SW 1271 (cell line): ENCODE measurements at places on chromosomes 7 and 10.

GRCh38 chr7:46432708-46433107 is 511.6 kb upstream of the IGFBP3 start:
- no peak for DNase-seq

GRCh38 chr10:46541017-46541661 is 15.3 kb downstream of the GPRIN2 start:
- no peak for DNase-seq

DNA sequence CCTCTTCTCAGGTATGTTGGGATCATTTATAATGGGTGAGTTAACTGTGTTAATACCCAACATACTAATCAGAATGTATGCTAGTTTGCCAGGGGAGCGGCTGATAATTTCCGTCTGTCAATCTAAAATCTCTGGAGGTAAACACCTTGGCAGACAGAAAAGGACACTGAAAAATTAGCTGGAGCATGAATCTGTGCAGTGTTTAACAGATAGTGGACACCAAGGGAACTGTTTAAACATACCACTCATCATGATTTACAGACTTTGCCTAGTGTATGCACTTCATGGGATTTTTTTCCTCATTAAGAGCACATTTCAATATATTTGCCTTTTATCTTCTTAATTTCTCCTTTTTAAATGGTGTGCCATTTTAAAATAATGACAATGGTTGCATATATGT is 68.2 kb downstream of the SLC13A1 start:
- DNase-seq: no peak

DNA sequence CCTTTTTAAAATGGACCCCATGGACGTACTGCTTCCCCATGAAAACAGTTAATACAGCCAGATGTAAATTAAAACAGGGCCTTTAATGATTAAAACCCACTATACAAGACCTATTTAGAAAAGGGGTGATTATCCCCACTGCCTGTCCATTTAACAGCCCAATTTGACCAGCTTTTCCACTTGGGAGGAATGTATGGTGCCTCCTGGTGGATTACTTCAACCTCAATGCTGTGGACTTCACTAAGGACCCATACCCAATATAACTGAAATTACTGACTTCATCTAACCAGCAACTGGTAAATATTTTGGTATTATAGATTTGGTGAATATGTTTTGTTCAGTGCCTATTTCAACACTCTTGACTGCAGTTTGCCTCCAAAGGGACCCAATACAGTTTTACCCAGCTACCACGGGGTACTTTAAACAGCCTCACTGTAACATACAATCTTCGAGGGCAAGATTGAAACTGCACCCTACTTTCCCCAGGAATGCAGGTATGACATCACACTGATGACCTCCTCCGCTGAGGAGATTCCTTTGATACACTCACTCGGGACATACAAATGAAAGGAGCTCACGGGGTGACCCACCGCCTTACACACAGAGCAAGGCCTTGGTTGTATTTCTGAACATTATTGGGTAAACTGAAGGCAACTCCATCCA is 192.8 kb downstream of the DNAJC1 start:
- DNase-seq: no peak

DNA sequence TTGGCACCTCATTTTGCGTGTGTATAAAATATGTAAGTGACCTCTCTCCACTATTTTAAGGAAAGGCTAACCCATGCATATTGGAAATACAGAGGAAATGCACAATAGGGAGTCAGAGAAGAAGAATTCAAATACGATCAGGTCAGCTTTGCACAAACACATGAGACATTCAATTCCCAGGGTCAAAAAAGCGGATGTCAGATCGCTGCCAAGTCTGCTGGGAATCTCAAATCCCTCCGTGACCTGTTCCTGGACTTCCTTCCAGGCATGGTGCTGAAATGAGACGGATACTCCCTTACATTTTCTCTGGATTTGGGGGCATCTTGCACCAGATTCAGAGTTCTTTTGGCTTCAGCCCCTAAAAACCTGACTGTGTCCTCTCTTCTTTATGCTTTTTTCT is 91.9 kb upstream of the PRKCQ start:
- DNase-seq: no peak

DNA sequence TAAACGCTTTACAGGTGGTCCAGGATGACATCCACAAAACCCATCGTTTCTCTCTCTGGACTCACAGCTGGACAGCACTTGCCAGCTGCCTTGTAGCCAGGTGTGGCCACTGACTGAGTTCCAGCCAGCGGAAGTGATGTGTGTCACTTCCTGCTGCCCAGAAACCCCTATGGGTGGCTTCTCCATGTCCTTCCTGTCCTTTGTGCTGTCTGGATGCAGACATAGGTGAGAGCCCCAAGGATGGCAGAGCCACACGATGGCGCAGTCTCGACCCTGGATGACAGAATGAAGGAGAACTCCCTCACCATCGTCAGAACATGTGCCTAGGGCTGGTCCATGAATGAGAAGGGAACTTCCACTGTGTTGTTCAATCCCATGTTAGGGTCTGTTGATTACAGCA is 22.1 kb downstream of the NMT2 start:
- DNase-seq: no peak

- DNase-seq: no peak
Measured at GRCh38 chr10:92384741-92385140, 93.8 kb downstream of the MARCHF5 start.

- no peak for DNase-seq
Measured at GRCh38 chr7:88146616-88147015, 73.2 kb downstream of the SRI start.

- DNase-seq: no peak
Measured at GRCh38 chr10:32155075-32155516, 98.9 kb upstream of the KIF5B start.

DNA sequence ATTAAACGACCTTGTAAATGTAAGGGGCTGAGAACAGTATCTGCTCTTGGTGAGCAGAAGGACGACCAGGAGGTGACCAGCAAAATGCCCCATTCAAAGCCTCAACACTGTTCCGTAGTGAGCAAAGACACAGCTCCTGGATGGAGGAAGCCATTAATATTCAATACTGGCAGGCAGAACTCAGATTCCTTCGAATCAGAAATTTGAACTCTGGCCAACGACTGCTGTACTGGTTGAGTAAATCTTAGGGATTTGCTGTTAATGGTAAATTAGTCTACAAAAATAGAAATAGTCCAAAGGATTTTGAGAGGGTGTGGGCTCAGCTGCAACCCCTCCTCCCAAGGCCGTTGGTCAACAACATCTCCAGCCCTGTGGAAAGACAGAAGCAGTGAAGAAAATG is 130.5 kb upstream of the PFKP start:
- no peak for DNase-seq

GRCh38 chr7:1520539-1521234 is 9.8 kb upstream of the MAFK start:
- peak; percentile 82 for DNase-seq

GRCh38 chr7:69625798-69626197 is 27.5 kb downstream of the AUTS2 start:
- DNase-seq: no peak

- DNase-seq: no peak
Measured at GRCh38 chr10:76291175-76291574, 859.8 kb downstream of the LRMDA start.

- DNase-seq: no peak
Measured at GRCh38 chr10:85578860-85579259, 787.7 kb downstream of the GRID1 start.

- DNase-seq: no peak
Measured at GRCh38 chr7:94410413-94411187, 15.9 kb downstream of the COL1A2 start.

DNA sequence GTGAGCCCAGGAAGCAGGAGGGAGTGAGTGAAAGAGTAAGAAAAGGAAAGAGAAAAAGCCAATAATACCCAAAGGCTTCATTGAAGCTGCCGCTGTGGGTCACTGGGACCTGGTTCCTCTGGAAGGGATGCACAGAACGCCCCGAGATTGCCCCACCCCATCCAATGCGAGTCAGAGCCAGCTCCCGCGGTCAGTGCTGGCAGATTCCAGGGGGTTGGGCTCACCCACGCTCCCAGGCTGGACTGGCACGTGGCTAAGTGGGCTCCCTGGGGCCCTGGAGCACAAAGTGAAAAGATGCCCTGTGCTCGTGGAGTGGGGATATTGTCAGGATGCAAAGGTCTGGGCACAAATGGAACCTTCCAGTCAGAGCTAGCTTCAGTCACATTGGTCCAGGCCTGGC is 117.0 kb downstream of the OAT start:
- DNase-seq: no peak

DNA sequence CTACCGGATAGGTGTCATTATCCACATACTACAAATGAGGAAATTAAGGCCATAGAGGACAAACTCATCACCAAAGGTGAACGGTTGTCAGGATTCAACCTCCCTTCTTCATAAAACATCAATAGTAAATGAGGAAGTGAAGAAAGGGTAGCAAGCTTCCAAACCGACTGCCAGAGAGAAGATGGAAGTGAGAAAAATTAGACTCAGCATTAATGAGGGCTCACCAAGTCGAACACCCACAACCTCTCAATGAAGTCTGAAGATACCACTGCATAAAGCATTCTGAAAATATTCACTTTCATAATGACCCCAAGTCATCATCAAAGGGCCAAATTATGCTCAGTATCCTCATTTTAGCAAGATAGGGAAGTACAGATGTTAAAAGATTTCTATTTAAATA is 29.6 kb downstream of the ABCB4 start:
- DNase-seq: no peak

DNA sequence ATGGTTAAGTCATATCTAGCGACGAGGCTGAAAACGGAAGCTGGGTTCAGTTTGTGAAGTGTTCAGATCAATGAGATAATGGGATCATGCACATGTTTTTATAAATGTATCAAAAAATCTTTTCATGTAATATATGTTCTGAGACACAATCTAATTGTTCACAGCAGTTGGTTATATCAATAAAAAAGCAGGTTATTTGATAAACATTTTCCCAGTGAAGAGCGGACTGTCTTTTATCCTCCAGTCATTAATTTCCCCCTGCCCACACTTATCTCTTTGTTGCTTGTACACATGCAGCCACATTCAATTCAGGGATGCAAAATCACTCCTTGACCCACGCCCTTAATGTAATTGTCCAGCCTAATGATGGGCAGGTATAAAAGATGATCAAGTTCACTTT is 563.1 kb downstream of the INHBA start:
- DNase-seq: no peak

- no peak for DNase-seq
Measured at GRCh38 chr7:88329532-88330463, 23.1 kb upstream of the STEAP4 start.

DNA sequence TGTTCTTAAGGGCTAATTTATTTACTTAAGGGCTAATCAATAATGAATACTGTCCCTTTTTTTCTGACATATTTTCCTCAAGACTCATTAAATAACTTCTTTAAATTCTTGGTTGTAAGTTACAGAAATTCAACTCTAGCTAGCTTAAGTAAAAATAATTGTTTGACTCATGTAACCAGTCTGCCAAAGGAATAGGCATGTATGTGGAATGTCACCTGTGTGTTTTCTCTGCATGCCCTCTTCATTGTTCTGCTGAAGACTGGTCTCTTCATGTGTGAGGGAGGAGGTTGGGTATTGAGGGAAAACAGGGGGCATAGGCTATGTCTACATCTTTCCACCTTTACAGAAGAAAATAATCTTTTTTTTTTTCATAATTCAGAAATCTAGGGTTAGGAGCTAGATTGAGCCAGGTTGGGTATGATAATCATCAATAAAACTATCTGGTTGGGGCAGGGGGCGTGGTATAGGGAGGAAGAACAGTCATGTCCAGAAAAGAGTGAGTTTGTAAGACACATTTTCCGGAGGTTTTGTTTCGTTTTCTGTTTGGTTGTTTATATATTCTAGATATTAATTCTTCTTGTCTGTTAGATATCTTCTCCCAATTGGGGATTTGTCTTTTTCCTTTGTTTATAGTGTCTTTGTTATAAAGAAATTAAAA is 37.9 kb downstream of the EXOC4 start:
- DNase-seq: no peak

- no peak for DNase-seq
Measured at GRCh38 chr7:139776486-139777132, 1.2 kb downstream of the HIPK2 start.

- no peak for DNase-seq
Measured at GRCh38 chr10:115649217-115649616, 556.1 kb downstream of the ATRNL1 start.

DNA sequence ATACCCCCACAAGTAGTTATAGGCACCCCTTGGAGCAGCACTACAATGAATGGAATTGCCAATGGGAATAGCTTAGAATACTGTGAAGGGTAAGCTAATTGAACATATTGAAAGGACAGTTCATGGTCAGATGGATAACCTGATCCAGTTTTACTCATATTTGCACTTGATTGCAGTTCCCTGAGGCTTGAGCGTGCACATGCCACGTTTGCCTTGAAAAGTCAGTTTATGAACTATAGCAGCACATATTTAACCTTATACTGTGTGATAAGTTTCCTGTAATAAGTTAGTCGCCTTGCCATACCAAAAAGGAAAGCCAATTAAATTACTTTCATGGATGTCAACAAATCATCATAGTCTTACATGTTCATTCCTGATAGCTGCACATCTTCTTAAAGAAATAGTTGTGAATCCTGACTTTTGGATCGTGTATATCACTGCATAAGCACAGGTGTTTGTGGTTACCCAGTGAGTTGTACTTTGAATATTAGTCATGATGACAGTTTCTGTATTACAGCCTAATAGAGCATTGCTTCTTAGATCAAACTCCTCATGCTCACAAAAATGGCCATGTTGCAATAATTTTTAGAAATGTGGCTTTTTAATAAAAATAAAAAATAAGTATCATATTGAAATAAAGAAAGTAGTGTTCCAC is 21.6 kb downstream of the DNTT start:
- no peak for DNase-seq

- DNase-seq: peak; percentile 58
Measured at GRCh38 chr10:22988581-22989360, 60.9 kb downstream of the ARMC3 start.

DNA sequence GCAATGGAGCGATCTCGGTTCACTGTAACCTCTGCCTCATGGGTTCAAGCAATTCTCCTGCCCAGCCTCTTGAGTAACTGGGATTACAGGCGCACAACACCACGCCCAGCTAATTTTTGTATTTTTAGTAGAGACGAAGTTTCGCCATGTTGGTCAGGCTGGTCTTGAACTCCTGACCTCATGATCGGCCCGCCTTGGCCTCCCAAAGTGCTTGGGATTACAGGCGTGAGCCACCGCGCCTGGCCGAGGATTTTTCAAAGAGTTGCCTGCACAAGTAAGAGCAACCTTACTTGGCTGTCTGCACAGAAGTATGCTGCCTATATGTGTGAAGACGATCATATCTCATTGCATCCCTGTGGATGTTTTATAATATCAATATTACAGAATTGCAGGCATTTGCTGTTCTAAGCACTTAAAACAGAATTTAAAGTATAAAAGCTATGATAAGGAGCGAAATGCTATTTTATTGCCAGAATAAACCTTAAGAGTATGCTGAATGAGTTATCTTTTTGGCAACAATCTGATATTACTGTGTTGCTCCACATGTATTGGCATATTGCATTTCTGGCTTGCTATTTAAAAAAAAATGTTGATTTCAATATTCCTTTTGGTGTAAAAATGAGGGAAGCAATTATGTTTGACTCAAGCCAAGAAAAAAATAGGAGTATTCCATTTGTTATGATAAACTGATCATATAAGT is 379.4 kb upstream of the SEMA3D start:
- DNase-seq: no peak

GRCh38 chr7:27235387-27236311 is 7.0 kb upstream of the EVX1 start:
- DNase-seq: no peak
